ENCODE measurements at places on chromosomes 3 and 15.

GRCh38 chr3:151644020-151644620 lies 89.6 kb upstream of the AADACL2 start:
- no peak for DNase-seq

- no peak for DNase-seq
Observed at GRCh38 chr3:125589547-125590122, 5.7 kb downstream of the OSBPL11 start.

GRCh38 chr3:128591738-128592426 lies 58.7 kb downstream of the RPN1 start:
- peak; percentile 51 for DNase-seq

DNA sequence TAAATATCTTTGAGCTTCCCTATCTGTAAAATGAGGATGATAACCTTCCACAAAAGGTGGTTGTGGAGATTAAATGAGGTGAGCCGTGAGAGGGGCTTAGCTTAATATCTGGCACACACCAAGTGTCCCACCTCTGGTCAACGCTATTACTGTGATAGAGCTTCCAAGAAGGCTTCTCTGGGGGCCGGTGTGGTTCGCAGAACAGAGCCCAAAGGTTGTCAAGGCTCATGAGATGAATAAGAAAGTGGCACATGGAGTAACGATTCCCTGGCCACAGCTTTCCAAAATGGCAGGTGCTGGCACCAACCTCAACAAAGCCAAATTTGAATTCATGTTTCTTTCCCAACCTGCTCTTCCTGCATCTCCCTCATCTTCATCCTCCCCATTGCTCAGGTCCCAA lies 10.4 kb downstream of the KY start:
- DNase-seq: no peak

DNA sequence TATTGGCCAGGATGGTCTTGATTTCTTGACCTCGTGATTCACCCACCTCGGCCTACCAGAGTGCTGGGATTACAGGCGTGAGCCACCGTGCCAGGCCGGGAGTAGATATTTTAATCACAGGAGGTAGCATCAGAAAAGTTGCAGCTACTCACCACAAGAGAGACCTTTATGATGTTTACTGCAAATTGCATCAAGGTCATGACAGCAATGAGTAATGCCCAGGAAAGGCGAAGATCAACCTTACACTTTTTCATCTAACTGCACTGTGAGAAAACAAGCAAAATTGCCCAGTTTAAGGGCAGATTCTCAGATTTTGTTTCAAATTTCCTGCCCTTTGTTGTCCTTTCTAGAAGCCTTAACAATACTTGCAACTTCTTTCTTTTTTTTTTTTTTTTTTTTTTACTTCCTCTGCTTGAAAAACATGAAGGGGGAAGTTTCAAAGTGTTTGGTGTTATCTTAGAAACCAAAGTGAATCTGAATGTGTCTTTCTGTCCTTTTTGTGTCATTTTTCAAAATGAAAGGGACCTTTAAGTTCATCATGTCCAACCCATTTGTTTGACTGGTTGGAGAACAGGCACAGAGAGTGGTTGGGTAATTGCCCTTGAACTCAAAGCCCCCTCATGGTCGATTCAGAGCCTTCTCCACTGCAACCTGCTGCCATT lies 25.0 kb downstream of the TGFBR2 start:
- peak; percentile 61 for DNase-seq

GRCh38 chr3:190886945-190887344 lies 24.5 kb upstream of the GMNC start:
- no peak for DNase-seq

DNA sequence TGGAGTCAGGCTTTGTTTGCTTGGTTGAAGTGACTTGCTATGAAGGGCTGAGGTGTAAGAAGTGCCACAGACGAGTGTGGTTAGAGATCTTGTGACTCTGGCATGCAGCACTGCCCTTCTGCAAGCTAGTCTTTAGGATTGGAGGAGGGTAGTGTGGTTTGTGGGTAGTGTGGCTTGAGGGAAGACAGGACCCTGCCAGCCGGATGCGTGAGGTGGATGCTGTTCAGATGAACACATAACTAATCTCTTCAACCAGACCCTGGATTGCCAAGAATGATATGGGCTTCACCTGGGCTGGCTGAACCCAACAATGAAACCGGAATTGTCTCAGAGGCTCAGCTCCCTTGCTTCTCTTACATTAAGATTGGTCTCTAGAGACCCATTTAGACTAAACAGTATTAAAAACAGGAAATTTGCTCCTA lies 32.7 kb downstream of the STARD9 start:
- peak; percentile 50 for DNase-seq

DNA sequence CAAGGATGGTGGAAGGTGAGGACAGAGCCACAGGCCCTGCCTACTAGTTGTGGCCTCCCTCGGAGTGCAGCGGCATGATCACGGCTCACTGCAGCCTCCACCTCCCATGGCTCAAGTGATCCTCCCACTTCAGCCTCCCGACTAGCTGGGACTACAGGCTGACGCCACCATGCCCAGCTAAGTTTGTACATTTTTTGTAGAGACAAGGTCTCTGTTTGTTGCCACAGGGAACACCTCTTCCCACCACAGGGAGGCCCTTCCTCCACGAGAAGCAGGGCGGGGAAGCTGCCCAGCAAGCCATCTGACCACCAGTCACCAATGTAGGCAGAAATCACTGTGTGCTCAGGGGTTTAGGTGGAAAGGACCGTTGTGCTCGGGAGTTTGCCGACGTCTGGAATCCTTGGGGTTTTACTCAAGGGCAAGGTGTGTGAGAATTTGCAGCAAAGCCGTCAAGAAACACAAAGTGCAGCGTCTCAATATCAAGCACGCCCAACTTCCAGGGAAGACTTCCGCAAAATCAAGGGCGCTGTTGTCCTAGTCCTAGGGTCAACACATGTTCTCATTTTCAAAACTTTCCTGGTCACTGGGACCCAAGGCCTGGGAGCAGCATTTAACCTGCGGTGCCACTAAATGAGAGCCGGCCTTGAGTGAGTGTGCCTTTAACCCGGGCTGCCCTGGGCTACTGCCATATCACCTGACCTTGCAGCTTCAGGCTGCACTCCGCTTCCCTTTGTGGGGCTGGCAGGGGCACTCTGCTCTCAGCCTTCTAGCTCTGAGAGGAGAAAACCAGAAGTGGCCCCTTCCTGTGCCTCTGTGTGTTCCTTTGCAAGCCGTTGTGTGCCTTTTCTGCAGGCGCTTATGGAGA lies 65.7 kb downstream of the SLC12A8 start:
- peak; percentile 56 for DNase-seq

GRCh38 chr3:13620281-13620680 lies 71.4 kb downstream of the FBLN2 start:
- DNase-seq: no peak

DNA sequence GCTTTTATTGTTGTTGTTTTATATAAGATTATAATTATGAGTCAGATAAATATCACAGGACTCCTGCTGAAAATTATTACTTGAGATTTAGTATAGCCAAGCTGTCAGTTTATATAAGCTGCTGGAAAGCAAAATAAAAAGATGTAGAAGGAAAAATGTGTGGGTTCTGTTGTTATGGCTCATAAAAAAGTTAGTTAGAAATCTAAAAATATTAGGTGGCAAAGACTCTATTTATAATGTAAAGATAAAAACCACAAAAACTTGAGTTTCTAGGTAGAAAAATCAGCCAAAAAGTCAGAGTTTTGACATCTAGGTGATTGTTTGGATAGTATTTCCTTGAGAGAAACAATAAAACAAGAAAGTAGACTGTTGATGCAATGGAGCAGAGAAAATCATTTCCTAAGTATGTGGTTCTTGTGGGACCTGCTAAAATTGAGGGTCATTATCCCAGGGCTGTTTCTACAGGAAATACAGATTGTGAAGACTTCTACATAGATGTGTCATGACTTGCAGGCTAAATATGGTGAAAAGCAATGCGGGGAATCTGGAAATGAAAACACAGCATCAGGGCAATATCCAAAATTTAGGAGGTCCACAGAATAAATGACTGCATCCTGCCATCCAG lies 1109.6 kb upstream of the CADM2 start:
- DNase-seq: no peak

GRCh38 chr15:75455982-75456531 lies 4.6 kb upstream of the SIN3A start:
- peak; percentile 61 for DNase-seq

DNA sequence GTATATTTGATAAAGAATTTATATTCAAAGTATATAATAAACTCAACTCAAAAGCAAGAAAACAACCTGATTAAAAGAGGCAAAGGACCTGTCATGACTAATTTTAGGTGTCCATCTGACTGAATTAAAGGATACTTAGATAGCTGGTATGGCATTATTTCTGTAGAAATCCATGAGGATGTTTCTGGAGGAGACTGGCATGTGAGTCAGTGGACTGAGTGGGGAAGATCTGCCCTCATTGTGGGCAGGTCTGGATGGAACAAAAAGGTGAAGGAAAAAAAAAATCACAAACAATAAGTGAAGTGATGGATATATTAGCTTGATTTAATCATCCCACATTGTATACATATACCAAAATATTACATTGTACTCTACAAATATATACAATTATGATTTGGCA lies 16.6 kb downstream of the ANKRD28 start:
- DNase-seq: no peak

DNA sequence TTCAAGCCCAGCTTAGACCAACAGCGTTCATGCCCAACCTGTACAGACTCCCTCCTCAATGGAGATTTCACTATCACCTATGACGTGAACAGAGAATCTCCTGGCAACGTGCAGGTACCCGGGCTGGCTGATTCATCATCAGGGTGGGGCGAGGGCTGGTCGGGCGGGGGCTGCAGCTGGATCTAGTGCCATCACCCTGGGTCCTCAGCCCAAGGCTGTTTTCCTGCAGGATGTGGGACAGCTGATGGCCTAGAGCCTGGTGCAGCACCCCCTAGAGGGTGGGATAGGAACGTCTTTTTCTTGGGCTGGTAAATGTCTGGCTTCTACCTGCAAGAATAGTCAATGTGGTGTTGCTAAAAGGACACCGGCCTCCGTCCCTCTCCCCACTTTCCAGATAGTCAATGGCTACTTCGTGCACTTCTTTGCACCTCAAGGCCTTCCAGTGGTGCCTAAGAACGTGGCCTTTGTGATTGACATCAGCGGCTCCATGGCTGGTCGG lies 4.4 kb downstream of the ITIH3 start:
- DNase-seq: no peak

DNA sequence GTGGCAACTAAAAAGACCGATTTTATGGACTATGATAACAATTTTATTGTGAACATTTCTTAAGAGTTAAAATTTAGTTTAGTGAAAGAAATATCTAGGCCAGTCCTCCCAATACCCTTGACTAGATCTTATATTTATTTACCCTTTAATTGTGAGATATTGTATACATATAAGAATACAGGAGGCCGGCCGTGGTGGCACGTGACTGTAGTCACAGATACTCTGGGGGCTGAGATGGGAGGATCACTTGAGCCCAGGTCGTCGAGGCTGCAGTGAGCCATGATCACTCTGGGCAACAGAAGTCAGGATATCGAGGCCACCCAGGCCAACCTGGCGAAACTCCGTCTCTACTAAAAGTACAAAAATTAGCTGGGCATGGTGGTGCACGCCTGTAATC lies 756 bp upstream of the RMDN3 start:
- DNase-seq: no peak

GRCh38 chr3:59979542-59979941 lies 929.7 kb upstream of the CFAP20DC start:
- DNase-seq: no peak

Data from CD4-positive, alpha-beta T cell treated with Interleukin-15 for 1 hour (primary cell).